Hematopoietic multipotent progenitor cell treated with erythropoietin and hydrocortisone succinate and interleukin-3 and kit ligand, for 6 days (in vitro differentiated cells): ENCODE measurements at places on chromosomes 16 and 17.
A peak's percentile ranks its signal among the peaks of the same experiment; 100 is the strongest.

DNA sequence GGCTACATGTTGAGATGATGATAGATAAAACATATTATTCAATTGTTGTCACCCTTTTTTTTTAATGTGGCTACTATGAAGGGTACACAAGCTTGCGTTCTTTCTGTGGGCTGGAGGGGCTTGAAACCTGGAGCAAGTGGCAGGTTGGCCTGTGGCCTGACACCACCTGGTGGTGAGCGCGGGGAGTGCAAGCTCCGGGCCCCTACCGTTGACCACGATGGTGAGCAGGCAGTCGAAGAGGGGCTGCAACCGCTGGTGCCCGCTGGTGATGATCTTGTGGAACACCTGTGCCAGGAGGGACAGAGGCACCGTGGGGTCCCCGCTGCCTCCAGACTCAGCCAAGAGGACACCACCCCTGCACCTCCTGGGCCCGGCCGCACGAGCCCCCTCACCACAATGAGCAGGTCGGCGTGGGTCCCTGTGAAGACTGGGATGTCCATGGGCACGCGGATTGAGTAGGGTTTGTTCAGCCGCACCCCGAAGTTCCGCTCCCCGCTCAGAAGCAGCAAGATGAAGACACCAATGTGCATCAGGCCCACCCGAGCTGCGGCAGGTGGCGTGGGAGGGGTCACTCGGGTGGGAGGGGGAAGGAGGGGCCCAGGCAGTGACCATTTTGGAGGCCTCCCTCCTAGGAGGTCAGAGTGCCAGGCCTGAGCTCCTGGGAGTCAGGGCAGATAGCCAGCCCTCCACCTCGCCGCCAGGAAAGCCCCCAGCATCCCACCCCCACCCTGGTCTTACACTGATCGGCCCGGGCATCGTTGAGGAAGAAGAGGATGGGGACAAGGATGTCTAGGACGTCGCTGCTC is 14.4 kb downstream of the HID1 start:
- peak; percentile 79 for DNase-seq

DNA sequence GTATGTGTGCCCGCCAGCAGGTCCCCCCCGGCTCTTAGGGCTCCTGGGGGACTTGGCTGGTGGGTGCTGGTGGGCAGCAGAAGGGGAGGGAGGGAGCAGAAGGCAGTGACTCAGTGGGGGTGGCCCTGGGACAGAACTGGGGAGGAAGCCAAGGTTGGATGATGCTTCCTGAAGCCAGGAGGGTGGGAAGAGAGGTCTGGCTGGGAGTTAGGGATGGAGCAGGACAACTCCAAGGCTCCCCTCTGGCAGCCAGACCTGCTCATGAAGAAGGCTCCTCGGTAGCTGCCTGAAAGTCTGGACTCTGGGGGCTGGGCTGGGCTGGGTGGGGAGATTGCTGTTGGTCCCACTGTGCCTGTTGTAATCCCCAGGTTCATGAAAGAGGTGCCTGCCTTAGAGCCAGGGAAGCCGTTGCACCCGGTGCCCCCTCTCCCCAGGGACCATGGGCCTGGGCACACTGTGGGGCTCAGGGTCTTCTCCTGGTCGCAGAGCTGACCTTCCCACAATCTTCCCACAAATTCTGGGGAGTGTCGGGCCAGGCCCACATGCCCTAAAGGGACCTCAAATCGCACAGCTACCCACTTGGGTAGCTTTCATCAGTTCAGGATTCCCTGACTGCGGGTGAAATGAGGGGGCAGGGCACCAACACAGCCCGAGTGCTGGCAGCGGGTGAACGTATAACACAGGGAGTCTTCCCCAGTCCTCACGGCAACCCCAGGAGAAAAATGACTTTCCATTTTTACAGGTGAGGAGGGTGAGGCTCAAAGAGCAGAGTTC is 1.1 kb upstream of the PLEKHG4 start:
- no peak for DNase-seq

GRCh38 chr16:88910284-88911135 is 44.0 kb upstream of the PABPN1L start:
- DNase-seq = no peak

DNA sequence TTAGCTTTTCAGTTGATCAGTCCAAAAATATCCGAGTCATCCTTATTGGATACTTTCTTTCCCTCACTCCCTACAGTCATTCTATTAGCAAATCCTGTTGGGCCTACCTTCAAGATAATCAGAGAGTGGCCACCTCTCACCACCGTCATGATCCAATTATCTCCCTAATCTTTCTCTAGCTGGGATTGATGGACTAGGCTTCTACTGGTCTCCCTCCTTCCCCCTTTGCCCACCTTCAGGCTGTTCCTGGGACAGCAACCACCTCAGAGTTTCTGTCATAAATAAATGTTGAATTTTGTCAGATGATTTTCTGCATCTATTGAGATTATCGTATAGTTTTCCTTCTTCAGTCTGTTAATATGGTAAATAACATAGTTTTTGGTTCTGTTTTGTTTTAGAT is 16.2 kb upstream of the RHBDL3 start:
- no peak for DNase-seq
